ENCODE measurements at places on chromosomes 3 and 15.

DNA sequence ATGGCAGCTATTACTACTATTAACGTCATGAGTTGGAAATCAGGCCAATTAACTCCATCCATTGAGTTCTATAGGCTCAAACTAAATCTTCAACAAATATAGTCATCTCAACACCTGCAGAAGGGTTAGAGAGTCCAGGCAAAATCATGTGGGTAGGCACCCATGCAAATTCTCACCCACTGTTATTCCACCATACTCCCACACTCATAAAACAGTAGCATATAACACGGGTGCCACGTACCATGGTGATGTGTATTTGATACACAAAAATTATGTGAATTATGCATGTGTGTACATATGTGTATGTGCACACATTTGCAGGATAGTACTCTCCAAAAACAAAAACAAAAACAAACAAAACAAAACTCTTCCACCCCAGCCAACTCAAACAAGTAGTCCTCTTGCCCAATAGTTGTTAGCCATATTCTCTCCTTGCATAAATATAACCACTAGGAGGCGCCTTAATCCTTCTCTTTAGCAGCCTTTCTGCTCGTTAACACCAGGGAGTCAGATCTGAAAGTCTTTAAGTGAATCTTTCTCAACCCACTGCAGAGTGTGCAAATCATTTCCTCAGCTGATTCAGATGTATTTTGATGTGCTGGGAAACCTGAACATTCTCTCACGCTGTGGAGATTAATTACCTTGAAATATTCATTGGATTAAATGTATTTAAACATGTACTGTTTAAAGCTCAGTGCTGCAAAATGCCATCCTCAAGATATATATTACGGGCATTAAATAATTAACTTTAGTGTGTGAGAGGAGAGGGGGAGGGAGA is 38.0 kb upstream of the COPB2 start:
- no peak for DNase-seq

- DNase-seq = no peak
Observed at GRCh38 chr3:190739641-190740185, 122.8 kb downstream of the GMNC start.

DNA sequence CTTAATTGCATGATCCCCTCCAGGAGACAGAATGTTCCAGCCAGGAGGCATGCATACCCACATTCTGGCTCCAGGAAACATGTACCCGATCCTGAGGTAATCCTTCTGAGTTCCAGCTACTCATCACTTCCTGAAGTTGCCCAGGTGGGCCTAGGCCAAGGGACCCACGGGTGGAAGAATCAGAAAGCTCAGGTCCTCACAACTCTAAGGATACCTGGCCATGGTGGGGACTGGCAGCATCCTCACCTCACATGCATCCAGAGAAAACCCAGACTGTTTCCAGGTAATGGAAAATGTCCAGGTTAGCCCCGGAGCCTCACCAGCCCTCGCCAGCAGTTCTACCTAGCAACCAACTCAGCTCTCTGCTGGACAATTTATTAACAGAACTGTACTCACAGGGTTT is 78.2 kb downstream of the DAPK2 start:
- DNase-seq = no peak

DNA sequence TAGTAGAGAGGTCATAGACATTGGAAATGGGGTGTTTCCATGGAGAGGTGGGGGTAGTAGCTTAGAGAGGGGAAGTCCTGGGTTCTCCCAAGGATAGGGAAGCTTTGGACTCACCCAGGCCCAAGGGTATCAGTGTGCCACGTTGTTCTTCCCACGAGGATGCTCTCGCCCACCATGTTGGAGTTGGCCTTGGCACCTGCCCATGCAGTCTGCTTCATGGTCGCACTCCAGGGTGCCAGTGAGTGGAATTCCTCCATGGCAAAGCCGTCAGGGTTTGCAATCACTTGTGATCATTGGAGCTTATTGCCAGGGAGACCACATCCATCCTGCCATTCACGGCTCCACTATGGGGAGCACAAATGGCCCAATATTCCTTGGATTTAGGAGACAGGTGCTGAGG is 60.6 kb downstream of the GRIP2 start:
- no peak for DNase-seq

- no peak for DNase-seq
Observed at GRCh38 chr3:121175083-121175482, 267.1 kb downstream of the STXBP5L start.

DNA sequence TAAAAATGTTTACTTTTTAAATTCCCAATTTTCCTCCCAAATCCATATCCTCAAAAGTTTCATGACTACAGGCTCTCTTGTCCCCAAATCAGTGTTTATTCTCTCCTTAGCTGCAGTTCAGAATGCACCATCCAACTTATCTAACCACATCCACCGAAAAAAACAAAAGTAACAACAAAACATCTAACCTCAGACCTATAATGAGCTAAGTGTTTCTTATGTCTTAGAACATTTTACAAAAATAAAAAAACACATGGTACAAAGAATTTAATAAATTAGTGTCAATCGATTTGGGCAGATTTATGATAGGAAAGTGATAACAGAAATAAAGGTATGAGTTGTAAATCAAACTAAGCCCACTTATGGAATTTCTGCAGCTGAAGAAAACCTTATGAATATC is 13.6 kb downstream of the SATB1 start:
- no peak for DNase-seq

DNA sequence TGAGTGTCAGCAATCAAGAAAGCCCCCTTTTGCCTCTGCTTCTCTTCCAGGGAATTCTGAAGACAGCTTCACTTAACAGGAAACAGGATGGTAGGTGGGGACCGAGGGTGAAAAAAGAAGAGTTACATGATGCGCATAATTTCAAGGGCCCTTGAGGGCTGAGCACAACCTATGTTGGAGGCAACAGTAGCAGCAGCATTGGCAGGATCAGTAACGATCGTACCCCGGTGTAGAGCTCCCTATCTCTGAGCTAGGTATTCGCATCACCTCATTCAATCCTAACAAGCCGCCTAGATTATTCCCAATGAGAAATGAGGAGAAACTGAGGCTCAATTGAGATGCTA is 432 bp upstream of the RAD54L2 start:
- peak; percentile 30 for DNase-seq

DNA sequence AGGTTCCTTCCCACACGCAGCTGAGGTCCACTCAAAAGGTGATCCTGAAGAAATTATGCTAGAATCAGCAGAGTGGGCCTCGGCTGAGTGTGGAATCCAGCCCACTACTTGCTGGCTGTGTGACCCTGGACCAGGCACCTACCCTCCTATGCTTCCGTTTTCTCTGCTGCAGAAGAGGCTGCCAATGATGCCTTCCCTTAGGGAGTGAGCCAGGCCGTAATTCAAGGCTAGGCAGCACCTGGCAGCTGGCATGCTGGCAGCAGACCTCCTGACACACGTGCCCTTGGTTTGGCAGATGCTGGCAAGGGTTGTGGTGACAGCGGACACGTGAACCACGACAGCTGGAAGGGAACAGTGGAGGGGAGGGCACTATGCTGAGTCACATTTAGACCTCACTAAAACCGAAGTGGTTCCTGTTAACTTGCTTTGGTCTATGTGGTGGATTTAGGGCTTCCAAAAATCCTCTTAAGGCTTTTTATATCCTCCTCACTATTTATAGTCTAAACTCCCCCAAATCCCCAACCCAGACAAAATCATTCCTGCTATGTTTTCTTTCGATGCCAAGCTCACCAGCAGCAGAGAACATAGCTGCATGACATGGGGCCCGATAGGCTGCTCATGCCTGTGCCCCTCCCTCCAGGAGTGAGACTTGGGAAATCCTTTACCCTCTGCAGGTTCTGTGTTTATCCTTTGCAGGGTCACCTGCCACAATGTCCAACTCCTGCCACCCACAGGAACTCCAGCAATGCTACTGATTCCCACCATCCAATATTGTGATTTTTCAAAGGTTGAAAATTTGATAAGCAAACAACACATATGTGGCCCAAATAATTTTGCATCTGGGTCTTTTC is 10.6 kb upstream of the PCSK6 start:
- DNase-seq = no peak

GRCh38 chr3:150850191-150850590 is 55.0 kb downstream of the MINDY4B start:
- no peak for DNase-seq

GRCh38 chr3:66405701-66406091 is 95.1 kb downstream of the LRIG1 start:
- no peak for DNase-seq

GRCh38 chr15:26676115-26676514 is 96.8 kb downstream of the GABRB3 start:
- no peak for DNase-seq

DNA sequence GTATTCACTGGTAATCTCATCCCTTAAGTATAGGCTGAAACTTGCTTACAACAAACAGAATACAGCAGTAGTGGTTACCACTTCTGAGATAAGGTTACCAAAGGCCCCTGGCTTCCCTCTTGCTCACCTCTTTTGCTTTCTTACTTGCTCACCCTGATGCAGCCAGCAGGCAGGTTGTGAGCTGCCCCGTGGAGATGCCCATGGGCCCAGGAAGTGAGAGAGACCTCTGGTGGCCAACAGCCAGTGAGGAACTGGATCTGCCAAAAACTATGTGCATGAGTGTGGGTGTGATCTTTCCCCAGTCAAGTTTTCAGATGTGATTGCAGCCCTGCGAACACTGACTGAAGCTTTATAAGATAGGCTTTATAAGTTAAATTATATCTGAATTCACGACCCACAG is 48.7 kb downstream of the NMNAT3 start:
- DNase-seq = no peak

- no peak for DNase-seq
Observed at GRCh38 chr15:44794072-44794471, 57.7 kb downstream of the TRIM69 start.

DNA sequence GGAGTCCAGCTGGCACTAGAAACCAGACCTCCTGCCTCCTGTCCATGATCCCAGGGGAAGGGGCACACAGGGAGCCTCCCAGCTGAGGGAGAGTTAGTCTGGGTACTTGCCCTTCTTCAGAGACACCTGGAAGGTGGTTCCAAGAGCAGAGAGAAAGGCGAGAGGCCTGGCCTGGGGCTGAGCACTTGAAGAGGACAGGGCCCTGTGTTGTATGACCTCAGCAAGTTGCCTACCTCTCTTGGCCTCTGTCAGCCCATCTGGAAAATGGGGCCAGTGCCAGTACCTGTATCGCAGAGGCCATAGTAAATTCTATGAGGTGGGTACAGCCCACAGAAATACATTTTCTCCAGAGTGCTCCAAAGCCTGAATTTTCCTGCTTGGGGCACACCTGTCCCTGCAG is 19.5 kb downstream of the PTH1R start:
- DNase-seq = no peak

GRCh38 chr3:4986175-4986781 is 7.0 kb downstream of the BHLHE40 start:
- no peak for DNase-seq

GRCh38 chr3:138114988-138115971 is at the start of gene DZIP1L:
Gene DZIP1L (minus strand): TSS chr3:138115608. CDS start chr3:138103971, 11,637 bp downstream.
- peak; percentile 36 for DNase-seq

GRCh38 chr3:30259730-30260129 is 346.7 kb upstream of the TGFBR2 start:
- DNase-seq = no peak

DNA sequence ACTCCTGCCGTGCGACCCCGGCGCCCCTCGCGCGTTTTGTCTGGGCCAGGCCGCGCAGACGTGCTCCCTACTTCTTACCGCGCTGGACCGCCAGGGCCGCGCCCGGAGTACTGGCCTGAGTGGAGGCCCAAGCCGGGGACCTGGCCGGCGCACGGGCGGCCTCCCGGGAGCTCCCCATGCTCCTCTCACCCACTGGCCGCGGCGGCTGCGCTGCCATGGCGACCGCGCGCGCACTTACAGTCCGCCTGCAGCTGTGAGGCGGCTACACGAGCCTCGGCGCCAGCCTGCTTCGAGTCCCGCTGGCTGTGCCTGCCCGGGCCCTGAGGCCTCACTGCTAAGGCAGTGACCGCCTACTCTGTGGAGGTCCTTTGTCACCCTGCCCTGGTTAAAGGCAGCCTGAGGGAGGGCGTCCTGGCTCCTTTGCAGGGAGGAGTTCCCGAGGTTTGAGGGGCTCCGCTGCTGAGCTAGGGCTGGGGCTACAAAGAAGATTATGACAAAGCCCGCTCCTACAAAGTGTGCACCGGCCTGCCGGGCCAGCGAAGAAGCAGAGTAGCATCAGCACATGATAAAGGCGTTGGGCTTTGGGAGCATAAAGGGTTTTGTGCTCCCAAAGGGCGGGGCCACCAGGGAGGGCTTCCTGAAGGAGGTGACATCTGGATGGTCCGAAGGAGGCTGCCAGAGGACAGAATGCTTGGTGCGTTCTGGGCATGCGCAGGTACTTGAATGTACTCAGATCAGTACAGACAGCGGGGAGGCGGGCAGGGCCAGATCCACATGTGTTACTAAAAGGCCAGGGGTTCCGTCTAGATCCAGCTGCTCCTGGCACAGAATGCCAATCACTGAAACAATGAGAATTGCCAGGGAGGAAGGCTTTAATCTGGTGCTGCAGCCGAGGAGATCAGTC is at the start of the genes LRRC34 and LRRIQ4:
TSS of gene LRRC34 (minus strand) at position 573 of the 904 bp plus-strand sequence. CDS start at position 217, 356 bp downstream.
TSS of gene LRRIQ4 (plus strand) at position 539 of the 904 bp plus-strand sequence. CDS start 9,052 bp downstream, outside the sequence.
- peak; percentile 73 for DNase-seq

GRCh38 chr3:189490337-189490736 is 140.9 kb upstream of the TP63 start:
- no peak for DNase-seq

- DNase-seq = no peak
Observed at GRCh38 chr3:160842021-160843005, 86.3 kb downstream of the PPM1L start.

DNA sequence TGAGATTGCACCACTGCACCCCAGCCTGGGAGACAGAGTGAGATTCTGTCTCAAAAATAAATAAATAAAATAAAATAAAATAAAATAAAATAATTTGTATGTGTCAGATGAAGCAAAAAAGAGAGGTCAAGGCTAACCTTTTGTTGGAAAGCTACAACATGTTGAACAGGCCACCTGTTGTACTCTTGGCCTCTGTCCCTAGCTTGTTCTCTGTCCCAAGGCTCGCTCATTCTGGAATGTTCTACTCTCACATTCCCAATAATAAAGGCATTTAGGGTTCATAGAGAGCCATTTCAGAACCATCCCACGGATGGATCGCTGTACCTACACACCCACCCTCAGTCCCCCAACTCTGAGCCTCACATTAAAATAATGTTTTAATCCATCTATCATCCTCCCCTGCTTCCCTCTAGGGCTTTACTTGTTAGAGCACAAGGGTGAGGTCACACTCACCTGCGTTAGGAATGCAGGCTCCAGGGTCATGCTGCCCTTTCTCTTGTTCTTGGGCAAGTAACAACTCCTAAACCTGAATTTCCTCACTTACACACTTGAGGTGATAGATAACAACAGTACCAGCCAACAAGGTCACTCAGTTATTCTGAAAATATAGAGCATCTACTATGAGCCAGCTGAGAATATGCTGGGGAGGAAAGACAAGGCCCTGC is 24.9 kb upstream of the KCTD6 start:
- DNase-seq = no peak

- no peak for DNase-seq
Observed at GRCh38 chr3:75342425-75342824, 321.7 kb upstream of the FRG2C start.
